ENCODE measurements at places on chromosomes 3 and 15.
A peak's percentile ranks its signal among the peaks of the same experiment; 100 is the strongest.

- no peak for DNase-seq
These were observed 37.2 kb downstream of the CCDC54 start for GRCh38 chr3:107414325-107414964.

DNA sequence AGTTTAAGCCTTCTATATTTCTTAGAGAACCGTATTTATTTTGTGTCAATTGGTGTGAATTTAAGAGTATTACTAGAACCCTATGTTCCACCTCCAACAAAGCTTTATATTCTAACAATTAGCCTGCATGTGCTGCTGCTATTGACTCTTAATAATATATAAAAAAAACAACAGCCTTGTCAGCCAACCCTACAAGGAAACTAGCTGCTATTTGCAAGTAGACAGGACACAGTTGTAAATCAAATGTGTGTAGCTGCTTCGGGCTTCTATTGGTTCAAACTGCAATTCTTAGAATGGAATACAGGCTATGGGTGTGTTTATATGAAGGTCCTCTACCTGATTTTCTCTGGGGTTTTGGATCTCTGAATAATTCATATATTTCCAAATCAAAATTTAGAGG lies 60.7 kb downstream of the ZBTB20 start:
- DNase-seq = no peak

- peak; percentile 30 for DNase-seq
These were observed 26.4 kb upstream of the LAMP3 start for GRCh38 chr3:183188895-183189462.

DNA sequence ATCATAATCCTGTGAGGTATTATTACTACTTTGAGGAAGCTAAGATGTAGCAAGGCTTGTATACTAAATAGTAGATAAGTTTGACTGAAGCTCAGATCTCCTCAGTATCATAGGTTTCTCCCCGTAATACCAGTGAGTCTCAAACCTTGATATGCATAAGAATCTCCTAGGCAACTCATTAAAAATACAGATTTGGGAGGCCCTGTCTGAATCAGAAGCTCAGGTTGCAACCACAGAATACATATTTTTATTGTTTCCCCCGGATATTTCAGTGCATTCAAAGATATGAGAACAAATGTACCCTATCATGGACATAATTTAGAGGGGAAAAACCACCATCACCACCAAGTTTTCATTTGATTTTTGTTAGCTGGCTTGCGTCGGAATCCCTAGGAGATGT lies 242.1 kb upstream of the C2CD4B start:
- DNase-seq = no peak

DNA sequence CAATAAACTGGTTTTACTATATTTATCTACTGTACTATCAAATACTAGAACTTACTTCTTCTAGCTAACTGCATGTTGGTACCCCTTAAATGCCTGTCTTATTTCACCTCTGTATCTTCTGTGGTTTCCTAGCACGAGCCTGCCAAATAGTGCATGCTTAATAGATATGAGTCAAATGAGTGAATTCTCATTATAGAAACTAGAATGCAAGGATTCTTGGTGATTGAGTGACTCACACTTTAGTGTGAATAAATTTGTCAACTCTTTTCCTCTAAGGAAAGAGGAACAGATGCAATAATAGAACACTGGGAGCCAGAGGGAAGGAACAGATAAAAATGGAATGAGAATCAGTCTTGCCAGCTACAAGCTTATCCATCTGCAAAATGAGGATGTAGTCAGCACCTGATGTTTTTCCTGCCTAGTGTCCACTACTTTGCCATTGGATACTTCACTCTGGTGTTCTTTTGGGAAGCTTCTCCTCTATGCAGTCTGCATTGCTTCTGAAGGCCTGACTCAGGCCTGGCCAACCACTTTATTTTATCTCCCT lies 189.1 kb upstream of the CADPS start:
- no peak for DNase-seq

- no peak for DNase-seq
These were observed 1762.5 kb downstream of the SI start for GRCh38 chr3:163315786-163316185.

- no peak for DNase-seq
These were observed 75.2 kb downstream of the LPP start for GRCh38 chr3:188229177-188229576.

DNA sequence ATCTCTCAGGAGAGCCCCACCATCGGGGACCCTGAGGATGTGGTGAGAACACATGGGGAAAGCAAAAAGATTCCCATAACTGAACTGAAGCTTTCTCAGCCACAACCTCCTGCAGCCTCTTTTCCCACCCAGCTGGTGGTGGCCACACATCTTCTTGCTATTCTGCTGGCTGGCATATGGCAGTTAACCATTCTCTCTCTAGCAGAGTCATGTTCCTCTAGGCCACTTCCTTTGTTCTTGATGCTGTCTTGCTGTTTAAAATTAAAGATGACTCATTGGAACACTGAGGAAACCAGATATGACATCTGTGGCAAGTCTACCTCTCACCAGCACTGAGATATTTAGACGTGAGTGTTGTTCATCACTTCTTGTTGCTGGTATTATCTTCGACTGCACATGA lies 180.3 kb upstream of the ROBO2 start:
- no peak for DNase-seq

DNA sequence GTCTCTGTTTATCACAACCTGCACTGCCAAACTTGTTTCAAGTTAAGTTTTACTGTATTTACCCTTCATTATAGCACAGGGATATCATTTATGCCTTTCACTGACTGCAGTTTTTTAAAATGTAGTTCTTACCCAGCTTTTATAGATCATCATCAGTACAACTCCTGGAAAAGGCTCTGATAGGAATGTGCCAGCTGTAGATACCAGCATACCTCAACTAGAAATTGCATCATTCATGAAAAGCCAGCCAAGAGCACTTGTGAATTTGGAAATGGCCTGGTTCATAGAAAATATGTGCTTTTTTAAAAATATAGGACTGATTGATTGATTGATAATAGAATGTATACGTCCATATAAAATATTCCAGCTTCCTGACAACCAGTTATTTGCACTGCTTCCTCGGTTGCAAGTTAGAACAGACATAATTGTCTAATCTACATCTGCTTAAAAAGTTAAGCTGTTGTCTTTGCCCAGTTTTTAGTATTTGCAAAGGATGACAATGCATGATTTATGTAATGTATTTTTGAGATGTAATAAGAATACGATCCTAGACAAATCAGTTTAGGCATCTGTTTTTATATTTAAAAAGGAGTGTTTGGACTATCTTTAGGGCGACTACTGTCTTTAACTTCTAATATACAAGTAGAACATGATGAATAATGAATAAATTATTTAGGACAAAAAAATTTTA lies 58.5 kb downstream of the DCUN1D1 start:
- no peak for DNase-seq

GRCh38 chr3:190574473-190574872 lies 60.6 kb downstream of the IL1RAP start:
- DNase-seq = no peak

- DNase-seq = no peak
These were observed 215.4 kb downstream of the UACA start for GRCh38 chr15:70547846-70548487.

DNA sequence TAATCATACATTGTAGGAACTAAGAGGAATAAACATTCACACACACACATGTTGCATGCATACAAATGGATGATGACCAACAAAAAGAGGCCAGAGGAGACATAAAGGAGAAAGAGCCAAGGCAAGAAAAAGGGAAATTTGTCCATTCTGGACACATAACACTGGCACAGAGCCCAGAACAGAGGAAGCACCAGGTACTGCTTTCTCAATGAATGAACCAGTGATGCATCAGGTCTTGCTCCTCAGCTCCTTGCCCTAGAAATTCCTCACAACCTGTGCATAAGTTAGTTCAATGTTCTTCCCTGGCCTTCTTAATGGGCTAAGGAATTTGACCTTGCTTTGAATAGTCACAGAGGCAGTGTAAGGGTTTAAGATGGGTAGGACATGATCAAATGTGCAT lies 270.3 kb downstream of the ERC2 start:
- no peak for DNase-seq

DNA sequence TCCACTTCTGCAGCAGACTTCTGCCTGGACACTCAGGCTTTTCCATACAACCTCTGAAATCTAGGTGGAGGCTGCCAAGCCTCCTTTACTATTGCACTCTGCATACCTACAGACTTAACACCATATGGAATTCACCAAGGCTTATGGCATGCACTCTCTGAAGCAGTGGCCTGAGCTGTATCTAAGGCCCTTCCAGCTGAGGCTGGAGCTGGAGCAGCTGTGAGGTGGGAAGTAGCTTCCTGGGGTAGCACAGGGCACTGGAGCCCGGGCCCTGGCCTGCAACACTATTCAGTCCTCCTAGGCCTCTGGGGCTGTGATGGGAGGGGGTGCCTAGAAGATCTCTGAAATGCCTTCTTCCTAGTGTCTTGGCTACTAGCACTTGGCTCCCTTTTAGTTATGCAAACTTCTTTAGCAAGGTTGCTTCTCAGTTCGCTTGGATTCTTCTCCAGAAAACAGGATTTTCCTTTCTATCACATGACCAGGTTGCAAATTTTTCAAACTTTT lies 186.6 kb upstream of the RORA start:
- no peak for DNase-seq

DNA sequence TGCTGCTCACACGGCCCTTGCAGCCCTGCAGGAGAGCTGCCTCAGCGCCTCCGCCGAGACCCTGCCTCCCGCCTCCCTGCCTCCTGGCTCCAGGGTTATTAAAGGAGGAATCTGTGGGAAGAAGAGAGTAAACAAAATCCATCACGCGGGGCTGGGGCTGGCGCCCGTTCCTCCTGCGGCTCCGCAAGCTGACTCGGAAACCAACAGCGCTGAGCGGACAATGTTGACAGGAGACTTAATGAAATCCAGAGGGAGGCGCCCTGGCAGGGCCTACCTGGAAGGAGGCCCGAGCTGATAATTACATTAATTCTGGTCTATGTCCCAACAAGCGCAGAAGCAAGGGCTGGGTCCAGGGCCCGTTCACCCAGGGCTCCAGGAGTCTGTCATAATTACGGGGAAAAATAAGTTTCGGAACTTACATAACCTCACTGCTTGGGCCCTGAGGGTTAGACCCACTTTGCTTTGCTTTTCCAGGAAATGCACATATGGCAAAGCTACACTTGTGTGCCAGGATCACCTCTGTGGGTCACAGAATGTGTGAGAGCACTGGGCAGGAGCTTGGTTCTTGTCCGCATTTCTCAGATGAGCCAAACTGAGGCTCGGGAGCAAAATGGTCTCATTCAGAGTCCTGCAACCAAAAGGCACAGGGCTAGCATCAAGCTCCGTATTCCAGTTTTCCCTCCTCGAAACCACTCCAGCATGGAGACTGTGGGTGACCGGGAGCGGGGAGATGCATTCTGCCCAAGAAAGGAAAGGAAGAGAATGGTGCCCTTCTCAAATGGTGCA lies 43.8 kb upstream of the SLC6A6 start:
- no peak for DNase-seq

- no peak for DNase-seq
These were observed 77.0 kb upstream of the SEC13 start for GRCh38 chr3:10397879-10398278.

- DNase-seq = no peak
These were observed 40.5 kb upstream of the XIRP1 start for GRCh38 chr3:39232859-39233258.

DNA sequence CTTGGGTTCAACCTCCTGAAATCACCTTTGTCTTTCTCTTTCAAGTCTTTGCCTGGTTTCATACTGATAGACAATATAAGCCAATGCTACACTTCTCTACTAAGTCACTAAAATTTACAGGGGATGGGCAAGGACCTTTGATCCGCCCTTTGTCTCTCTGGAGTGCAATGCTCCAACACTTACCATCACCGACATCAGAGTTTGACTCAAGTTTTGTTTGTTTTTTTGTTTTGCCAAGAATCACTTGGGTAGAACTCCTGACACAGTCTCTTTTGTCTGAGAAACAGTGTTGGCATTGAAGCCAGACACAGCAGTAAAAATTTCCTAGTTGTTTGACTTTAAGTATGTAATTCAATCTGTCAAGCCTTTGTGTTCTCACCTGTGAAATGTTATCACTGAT lies 29.3 kb downstream of the NFKBIZ start:
- DNase-seq = no peak

GRCh38 chr3:72290859-72291638 lies 506.1 kb upstream of the PROK2 start:
- DNase-seq = no peak

DNA sequence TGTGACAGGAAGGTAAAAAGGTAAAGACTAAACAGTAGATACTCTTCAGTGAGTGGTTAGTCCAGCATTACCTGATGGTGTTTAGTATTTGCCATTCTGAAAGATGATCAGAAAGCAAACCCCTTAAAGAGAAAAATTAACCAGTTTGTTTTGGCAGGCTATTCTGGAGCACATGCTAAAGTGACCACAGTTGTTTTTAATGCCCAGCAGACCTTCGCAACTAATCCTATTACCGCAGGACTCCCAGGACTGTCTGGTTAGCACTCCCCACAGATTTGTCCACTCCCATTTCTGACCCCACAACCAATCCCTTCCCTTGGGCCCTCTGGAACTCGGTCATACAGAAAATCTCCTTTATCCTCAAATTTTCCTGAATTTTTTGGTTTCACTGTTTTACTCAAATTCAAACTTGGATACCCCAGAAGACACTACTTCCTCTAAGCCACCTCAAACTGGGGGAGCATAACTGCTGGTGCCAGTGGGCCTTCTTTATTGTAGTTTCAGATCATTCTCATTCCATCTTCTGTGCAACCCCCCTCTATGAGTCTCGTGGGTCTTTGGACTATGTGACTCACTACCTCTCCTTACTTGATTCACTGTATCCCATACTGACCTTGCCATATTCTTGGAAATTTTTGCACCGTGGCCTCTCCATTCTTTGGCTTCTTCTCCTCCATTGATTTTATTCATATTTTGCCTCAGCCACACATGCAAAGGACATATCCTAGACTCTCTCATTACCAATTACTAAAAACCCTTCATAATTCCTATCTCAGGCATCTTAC lies 104.4 kb downstream of the RBMS3 start:
- DNase-seq = no peak

DNA sequence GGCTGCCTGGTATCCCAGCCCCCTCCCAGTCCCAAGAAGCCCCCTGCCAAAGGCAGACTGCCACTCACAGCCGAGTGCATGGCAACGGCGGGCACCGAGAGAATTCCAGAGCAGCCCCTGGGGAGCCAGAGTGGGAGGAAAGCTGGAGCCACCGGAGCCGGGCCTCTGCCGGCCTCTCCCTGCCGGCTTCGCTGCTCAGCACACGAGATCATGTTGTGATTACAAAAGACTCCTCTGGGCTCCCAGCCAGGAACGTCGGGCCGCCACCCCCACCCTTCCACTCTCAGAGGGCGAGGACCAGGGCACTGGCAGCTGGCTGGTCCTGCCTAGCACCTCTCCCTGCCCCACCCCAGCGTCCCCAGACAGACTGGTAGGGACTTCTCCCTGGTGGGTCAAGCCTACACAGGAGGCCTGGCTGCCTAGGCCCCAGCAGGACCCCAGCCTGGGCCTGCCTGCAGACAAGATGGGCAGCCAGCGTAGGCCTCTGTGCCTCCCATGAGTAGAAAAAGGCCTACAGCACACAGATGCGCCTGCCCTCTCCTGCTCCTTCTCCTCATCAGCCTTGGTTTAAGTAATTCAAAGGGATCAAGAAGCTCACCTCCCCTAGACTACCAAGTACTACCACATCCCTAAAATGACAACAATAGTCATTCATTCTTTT lies at the start of gene CCDC9B:
Gene CCDC9B, minus strand, starts transcription at position 200 of the 661 bp plus-strand sequence. Its CDS starts 120 bp downstream, at position 80.
- DNase-seq = peak; percentile 76
